HCT116 (cell line): ENCODE measurements at places on chromosomes 6 and 20.

DNA sequence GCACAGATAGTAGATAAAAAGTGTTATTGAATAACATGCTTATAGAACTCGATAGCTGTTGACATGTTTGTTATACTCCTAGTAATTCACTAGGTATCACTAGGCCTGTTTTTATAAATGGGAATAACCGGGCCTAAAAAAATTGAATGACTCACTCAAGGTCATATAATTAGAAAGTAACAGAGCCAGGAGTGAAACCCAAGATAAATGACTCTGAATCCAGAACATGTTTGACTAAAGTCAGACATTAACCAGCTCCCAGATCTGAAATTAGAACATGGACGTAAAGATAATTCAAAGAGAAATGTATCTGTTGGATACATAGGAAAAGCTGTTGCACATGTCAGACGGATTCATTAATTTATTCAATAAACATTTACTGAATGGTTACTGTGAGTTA, 26.9 kb downstream of the RGS17 start:
- DNase-seq: no peak

- DNase-seq: no peak
These were observed 18.2 kb downstream of the STMND1 start for GRCh38 chr6:17120019-17120418.

DNA sequence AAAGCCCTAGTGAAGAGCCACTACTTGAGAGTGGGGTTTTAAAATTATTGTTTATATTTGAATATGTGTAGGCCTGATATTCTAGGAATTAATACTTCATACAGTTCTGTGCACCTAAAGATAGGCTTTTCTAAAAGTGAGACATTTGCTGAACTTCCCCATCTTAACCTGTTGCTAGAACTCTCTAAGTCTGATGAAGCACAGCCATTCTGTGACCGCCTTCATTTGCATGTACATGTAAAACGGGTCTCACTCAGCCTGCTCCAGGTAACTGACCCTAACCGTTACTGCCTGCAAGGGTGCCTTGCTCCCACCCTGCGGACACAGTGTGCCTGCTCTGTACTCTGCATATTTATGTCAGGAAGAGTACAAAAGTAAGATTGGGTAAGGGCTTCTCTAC, 44.3 kb upstream of the IRF4 start:
- DNase-seq: no peak

DNA sequence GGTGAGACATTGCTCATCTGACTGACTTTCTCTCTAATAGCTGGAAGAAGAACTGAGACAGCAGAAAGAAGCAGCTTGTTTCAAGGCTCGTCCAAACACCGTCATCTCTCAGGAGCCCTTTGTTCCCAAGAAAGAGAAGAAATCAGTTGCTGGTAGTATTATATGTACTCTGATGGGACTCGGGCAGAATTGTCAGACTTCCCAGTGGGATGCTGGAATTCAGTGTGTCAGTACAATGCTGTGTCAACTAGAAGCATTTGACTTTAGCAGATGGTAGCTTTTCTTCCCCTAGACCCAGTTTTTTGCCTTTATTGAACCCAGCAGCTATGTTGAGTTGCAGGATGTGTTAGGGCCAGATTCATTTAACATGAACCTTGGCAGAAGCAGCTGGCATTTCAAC, 21.8 kb upstream of the MYLK2 start:
- no peak for DNase-seq

GRCh38 chr6:112408522-112408921, 61.4 kb downstream of the RFPL4B start:
- DNase-seq: no peak

DNA sequence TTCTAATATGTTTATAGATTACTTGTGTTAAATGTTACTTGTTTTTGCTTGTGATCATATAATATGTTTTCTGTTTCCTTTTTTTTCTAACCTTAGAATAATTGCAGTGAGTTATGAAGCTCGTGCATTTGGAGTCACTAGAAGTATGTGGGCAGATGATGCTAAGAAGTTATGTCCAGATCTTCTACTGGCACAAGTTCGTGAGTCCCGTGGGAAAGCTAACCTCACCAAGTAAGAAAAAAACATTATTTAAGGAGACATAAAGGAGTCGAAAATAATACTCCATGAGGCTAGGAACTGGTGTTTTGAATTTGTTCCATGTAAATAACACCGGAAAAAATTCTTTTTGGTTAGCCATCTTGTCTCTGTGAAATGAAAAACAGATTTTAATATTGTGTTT, 6.9 kb downstream of the POLH start:
- no peak for DNase-seq

DNA sequence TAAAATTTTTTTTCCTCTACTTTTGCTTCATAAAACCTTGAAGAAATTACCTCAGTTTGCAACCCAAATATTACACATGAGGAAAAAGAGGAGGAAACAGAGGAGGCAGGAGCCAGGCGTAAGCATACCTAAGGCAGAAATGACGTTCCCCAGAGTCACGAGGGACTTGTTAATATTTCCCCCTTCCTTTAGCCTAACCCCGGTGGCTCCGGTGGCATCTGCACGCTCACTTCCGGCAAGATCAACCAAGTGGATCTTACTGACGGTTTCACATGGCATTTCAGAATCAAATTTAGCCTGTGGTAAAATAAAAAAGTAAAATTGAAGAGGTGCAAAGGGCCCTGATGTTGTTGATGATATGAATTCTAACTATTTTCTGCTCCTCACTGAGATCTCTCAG, 67.4 kb downstream of the KIF16B start:
- DNase-seq: no peak

DNA sequence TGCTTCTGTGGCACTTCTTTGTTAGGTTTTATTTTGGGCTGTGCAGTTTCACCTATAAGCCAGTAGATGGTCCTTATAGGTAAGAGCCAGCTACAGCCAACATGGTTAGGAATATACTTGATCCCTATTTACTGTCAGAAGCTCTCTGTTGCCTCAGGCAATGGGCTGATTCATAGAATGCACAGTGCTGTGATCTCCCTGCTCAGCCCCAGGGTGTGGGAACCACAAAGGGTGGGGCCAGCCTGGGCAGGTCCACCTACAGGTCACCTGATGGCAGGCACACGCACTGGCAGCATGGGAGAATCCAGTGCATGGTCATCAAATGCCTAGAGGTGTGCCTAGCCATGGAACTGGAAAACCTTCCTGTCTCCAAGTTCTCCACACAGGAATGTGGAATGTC, 191.9 kb downstream of the MOXD1 start:
- peak; percentile 54 for DNase-seq

DNA sequence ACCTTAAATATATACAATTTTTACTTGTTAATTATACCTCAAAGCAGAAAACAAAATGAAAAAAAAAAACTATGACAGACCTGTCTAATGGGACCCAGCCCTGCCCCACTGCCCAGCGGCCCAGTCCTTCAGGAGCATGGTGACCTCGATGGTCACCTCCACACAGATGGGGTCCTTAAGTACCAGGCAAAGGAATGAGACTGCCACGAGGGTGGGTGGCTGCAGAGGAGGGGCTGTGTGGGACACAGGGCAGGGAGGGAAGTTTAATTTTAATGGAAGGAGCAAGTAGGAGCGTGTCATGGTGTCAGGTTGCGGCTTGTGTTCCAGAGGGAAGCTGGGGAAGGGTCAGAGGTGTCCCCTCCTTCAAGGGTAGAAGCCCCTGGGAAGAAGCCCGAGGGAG, 28.6 kb downstream of the GABRR2 start:
- no peak for DNase-seq
